Right forelimb (tissue), 1 donor: ENCODE measurements at places on chromosomes 1 and 21.
A peak's percentile ranks its signal among the peaks of the same experiment; 100 is the strongest.

- no peak for DNase-seq
These were observed 52.0 kb upstream of the TINAGL1 start for GRCh38 chr1:31524186-31524901.

- DNase-seq, result no peak
These were observed 87.2 kb downstream of the PEX14 start for GRCh38 chr1:10561955-10562354.

DNA sequence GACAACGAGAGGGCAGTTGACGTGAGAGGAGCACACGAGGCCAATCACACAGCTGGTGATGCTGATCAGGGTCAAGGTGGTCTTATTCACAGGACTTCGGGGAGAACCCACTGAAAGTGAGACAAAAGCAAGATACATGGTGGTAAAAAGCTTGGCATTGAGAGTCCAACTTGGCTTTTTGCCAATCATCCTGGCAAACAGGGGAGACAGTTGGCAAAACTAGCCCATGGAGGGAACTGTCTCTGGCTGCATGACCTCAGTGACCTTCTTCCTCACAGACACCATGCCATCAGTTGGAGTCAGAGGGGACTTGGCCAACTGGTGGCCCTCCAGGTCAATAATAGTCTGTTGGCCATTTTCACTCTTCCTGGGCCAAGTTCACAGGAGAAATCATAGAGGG, 139.9 kb downstream of the ASTN1 start:
- DNase-seq, result no peak

- peak; percentile 83 for DNase-seq
These were observed 2.1 kb upstream of the AHDC1 start for GRCh38 chr1:27605796-27606707.

GRCh38 chr1:64686828-64687724, 57.8 kb upstream of the RAVER2 start:
- DNase-seq, result no peak

GRCh38 chr1:202580619-202581018, 129.6 kb downstream of the SYT2 start:
- DNase-seq, result peak; percentile 15

GRCh38 chr1:225410036-225410435, 17.8 kb downstream of the LBR start:
- DNase-seq, result no peak

GRCh38 chr1:51719146-51719545, 102.3 kb downstream of the OSBPL9 start:
- no peak for DNase-seq

- no peak for DNase-seq
These were observed 1.4 kb downstream of the PRCC start for GRCh38 chr1:156768610-156769295.

GRCh38 chr1:227942021-227942715, 5.6 kb downstream of the WNT9A start:
- DNase-seq, result no peak

- no peak for DNase-seq
These were observed 79.5 kb upstream of the GREM2 start for GRCh38 chr1:240691501-240691900.

- DNase-seq, result no peak
These were observed 23.4 kb upstream of the RNF187 start for GRCh38 chr1:228463559-228464455.

GRCh38 chr1:95122151-95122697, 5.1 kb downstream of the TLCD4 start:
- DNase-seq, result no peak

GRCh38 chr21:14836950-14837349, 227.8 kb downstream of the NRIP1 start:
- no peak for DNase-seq

GRCh38 chr1:245341743-245342142, 187.0 kb downstream of the KIF26B start:
- DNase-seq, result no peak

DNA sequence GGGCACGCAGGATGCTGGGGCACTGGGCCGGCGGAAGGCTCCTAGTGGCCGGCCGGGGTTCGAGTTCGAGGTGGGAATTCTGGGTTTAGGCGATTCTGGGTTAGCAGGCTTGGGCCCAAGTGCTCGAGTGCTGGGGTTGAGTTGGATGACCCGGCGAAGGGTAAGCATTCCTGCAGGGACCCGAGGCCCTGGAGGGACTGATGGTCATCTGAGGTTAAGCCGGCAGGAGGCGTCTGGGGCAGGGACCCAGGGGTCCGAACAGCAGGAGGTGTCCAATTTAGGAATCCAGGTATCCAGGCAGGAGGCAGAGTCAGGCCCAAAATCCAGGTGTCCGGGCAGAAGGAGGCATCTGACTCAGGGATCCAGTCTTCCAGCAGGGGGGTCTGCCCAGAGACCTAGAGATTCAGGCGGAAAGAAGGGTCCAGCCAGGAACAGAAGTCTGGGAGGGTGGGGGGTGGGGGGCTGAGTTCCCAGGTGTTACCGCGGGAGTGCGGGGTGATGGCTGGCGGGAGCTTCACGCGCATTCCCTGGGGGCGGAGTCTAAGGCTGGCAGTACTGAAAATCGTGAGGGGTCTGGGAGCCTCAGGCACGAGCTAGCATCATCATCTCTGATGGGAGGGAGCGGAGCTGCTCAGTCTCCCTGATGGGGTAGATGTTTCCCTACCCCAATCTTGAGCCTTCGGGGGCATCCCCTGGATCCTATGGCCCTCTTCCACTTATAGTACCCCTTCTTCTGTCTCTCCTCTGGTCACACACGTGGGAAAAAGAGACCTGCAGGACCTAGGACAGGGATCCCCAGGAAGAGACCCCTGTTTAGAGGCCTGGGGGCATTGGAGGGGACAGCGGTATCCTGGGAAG, 585 bp downstream of the GPR3 start:
- no peak for DNase-seq

DNA sequence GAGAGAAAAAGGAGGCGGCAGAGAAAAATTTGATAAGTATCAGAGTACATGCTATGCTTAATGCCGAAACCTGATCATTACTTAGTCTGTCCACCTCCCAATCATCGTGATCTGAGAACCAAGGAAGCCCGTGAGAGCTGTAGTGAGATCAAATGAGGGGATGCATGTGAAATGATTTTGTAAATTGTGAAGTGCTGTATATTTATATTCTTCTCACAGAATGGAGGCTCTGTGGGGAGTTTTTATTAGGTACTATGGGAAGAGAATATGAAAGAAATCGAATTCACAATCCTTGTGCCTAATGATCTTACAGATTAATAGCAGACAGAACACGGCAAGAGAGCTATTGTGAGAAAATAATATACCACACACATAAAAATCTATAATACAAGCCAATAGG, 115.5 kb downstream of the LYPLAL1 start:
- no peak for DNase-seq

DNA sequence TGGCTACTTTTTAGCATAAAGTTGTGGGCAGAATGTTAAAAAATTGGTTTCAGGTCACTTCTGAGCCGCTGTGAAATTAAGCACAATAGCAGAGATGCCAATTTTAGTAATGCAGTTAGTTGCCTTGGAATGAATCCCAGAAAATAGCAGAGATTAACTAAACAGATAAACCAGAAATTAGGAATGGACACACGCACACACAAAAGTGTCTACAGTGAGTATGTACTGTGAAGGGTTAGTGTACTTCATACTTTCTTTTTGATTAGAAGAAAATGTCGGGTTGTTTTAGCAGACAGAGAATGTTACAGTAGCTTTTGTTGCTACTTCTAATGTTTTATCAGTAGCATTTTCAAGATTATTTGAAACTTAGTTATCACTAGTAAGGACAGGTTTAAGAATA, 106.7 kb downstream of the LEPR start:
- no peak for DNase-seq

- no peak for DNase-seq
These were observed 197.0 kb upstream of the UBE2U start for GRCh38 chr1:64006276-64007051.

- DNase-seq, result no peak
These were observed 39.7 kb downstream of the ADARB1 start for GRCh38 chr21:45114072-45114471.
